Fibroblast of lung (primary cell): ENCODE measurements at places on chromosomes 4 and X. TPM values are rescaled to one million over a fixed set of nuclear protein-coding genes. Genes with fewer than 3 reads are reported as not detected.

The CLCN5 gene
- 3.6 and 4.9 TPM in 2 replicates for total RNA-seq

GRCh38 chr4:79756140-79756895, 316.7 kb downstream of the ANTXR2 start:
- H3K4me1 ChIP-seq: no peaks in the 10 kb centered on the region
- DNase-seq: no peak
- no peaks in the 10 kb centered on the region for H3K27me3 ChIP-seq
- H3K4me3 ChIP-seq: no peak overlapping the region
- H3K36me3 ChIP-seq: no peaks in the 10 kb centered on the region
- H3K27ac ChIP-seq: no peak overlapping the region

DNA sequence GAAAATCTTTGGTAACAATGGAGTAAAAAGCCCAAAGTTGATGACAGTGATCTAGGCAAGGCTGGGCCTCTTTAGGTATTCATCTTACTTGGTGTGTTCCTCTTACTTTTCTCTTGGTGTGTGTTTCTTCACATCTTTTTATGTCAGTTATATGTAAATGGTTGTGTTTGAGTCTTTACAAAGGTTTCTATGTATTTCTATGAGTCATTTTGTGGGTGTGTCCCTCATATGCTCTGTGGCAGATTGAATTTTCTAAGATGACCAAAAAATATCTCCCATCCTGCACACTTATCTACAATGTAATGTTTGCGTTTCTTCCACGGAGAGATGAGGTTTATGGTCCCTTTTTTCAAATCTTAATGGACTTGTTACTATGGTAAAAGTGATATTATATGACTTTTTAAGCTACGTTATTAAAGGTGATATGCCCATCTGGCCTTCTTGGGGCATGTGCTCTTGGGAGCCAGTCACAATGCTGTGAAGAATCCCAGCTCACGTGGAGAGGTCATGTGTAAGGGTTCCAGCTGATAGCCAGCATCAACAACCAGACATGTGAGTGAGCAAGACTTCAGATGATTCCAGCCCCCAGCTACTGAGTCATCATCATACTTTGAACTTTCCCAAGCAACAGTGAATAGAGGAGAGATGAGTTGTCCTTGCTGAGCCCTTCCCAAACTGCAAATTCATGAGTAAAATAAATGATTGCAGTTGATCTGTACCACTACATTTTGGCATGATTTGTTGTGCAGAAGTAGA, 126.9 kb downstream of the CBLL2 start:
- no peaks in the 10 kb centered on the region for H3K4me1 ChIP-seq
- no peaks in the 10 kb centered on the region for H3K27me3 ChIP-seq
- H3K36me3 ChIP-seq: no peaks in the 10 kb centered on the region
- no peak overlapping the region for H3K27ac ChIP-seq
- no peak overlapping the region for H3K4me3 ChIP-seq
- DNase-seq: peak; percentile 58

DNA sequence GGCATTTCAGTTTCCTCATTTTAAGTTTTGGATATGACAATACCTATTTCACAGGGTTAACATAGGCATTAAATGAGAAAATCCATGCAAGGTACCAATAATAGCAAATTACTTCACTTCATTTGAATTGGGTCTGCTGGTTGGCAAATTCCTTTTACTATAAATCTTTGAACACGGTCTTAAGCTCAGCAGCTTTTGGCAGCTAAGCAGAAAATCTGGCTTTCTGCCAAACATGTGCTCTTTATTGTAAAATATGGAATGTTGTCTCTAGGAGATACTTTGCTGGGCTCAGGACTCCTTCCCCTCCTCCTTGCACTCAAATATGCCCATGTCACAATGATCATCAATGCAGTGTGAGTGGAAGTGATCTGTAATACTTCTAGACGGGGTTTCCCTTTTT, 16.8 kb upstream of the DMP1 start:
- H3K4me1 ChIP-seq: no peaks in the 10 kb centered on the region
- H3K27ac ChIP-seq: no peak overlapping the region
- no peaks in the 10 kb centered on the region for H3K27me3 ChIP-seq

The GPR143 gene
- total RNA-seq: under 0.01 TPM in 1 of 2 replicates, not detected in the other

GRCh38 chr4:165199722-165200121, 7.6 kb upstream of the KLHL2 start:
- DNase-seq: peak; percentile 87
- H3K27ac ChIP-seq: no peak overlapping the region
- H3K36me3 ChIP-seq: no peaks in the 10 kb centered on the region
- no peaks in the 10 kb centered on the region for H3K4me1 ChIP-seq
- no peaks in the 10 kb centered on the region for H3K27me3 ChIP-seq

The BMX gene
- not detected in 2 replicates for total RNA-seq

The ASMT gene
- not detected in 2 replicates for total RNA-seq

DNA sequence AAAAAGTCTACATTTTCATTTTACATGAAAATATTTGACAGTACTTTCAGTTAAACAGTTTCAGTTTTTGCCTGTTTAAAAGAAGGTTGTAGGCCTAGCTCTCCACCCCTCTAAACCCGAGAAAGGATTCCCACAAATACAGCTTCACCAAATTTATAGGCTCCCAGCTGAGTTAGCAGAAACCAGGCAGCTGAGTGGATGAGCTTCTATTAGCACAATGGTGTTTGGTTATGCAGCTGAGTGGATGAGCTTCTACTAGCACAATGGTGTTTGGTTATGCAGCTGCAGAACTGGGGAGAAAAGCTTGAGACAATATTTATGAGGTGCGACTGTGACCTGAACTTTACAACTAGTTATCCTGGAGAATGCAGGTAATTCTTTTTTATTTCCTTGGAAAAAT, 36.6 kb upstream of the PAQR3 start:
- H3K36me3 ChIP-seq: no peaks in the 10 kb centered on the region
- DNase-seq: no peak
- no peak overlapping the region for H3K27ac ChIP-seq
- no peak overlapping the region for H3K4me3 ChIP-seq
- no peaks in the 10 kb centered on the region for H3K4me1 ChIP-seq
- no peaks in the 10 kb centered on the region for H3K27me3 ChIP-seq

DNA sequence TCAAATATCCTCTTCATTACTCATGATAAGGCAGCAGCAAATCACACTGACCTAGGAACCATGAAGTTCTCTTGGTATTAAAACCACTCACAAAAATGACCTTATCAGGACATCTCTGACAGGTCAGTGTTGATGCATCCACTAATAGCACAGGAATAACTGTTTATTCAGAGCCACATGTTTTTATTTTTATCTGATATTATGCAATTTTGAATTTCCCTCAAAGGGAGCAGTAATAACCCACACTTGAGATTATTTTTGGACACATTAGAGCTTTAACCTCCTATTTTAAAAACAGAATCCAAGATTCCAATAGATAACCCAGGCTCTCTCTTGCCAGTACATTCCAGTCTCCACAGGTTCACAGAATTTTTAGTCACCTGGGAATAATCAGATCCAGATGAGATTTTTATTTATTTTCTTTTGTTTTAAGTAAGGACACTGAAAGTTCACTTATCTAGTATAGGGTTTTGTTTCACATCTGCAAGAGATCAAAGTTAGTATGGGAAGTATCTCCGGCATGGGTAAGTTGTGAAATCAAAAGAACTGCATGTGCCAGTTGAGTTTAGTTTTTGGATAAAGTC, 36.3 kb upstream of the MYOZ2 start:
- H3K4me3 ChIP-seq: no peak overlapping the region
- DNase-seq: peak; percentile 61
- no peak overlapping the region for H3K27ac ChIP-seq
- H3K27me3 ChIP-seq: no peaks in the 10 kb centered on the region

The LAMP2 gene
- total RNA-seq: 172 and 182 TPM in 2 replicates

The FDCSP gene
- not detected in 2 replicates for total RNA-seq

The SLAIN2 gene
- 29.8 and 34.2 TPM in 2 replicates for total RNA-seq

DNA sequence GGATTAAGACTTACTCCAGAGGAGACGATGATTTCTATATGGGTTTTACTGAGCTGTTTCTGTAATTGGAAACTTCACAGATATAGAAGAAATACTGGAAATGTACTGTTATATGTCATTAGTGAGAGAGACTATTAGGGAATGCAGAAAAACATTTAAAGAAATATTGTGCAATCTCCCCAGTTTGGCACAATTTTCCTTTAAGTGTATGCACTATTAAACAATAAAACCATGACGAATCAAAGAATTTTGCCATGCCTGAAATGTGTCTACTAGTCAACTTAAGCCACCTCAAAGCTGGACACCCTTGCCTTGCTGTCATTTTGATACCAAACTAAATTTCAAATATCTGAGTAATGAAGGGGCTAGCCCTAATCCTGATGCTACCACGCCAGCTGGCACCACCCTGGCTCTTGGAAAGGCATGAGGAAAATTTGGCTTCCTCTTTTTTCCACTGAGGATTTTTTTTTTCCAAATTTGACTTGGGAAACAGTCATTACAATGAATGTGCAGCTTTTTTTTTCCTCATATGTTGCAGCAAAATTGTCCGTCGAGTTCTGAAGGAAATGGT, 36.1 kb downstream of the MTTP start:
- no peaks in the 10 kb centered on the region for H3K36me3 ChIP-seq
- no peaks in the 10 kb centered on the region for H3K27me3 ChIP-seq
- no peaks in the 10 kb centered on the region for H3K4me1 ChIP-seq
- no peak overlapping the region for H3K4me3 ChIP-seq
- peak; percentile 44 for DNase-seq
- H3K27ac ChIP-seq: no peak overlapping the region

GRCh38 chr4:10605746-10606482, 78.7 kb downstream of the CLNK start:
- peak; percentile 88 for DNase-seq
- peaks cover 8% of the 10 kb centered on the region for H3K4me1 ChIP-seq
- H3K27ac ChIP-seq: peak overlapping the region; percentile 49
- no peaks in the 10 kb centered on the region for H3K27me3 ChIP-seq
- no peak overlapping the region for H3K4me3 ChIP-seq

DNA sequence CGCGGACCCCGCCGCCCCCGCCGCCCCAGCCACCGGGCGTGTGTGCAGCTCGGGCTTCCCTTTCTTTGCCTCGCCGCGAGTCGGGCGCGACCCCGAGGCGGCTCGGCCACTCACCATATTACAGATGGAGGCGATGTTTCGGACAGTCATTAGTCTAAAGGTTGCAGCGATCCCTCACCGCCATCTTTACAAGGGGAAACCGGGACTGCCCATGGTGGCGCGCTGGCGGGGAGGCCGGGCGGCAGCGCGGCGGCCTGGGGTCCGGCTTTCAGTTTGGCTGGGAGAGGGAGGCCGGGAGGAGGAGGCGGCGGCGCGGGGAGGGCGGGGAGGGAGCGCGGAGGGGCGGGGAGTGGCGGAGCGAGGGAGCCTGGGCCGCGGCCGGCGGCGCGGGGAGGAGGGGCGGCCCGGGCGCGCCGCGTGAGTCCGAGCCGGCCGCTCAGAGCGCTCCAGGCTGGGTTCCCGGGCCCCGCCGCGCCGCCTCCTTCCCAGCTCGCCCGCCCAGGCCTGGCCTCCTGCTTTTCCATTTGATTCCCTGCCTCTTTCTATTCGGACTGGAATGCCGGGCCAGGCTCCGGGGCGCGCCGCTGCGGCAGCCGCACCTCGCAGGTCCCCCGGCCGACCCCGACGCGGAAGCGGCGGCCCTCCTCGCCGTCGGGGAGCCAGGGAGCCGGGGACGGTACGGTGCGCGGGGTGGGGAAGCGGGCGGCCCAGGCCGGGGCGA, at the start of gene USP46:
Gene USP46 (minus strand): TSS at position 301 of the 721 bp plus-strand sequence. CDS start 151 bp downstream, at position 150.
- DNase-seq: peak; percentile 74
- H3K27ac ChIP-seq: peak within 1 kb of the TSS; percentile 77
- H3K4me3 ChIP-seq: peak within 1 kb of the TSS; percentile 87
- no peaks in the 10 kb centered on the region for H3K36me3 ChIP-seq
- H3K4me1 ChIP-seq: peaks cover 2% of the 10 kb centered on the region
- no peaks in the 10 kb centered on the region for H3K27me3 ChIP-seq

- no peaks in the 10 kb centered on the region for H3K36me3 ChIP-seq
- no peak overlapping the region for H3K4me3 ChIP-seq
- peak overlapping the region; percentile 29 for H3K27ac ChIP-seq
- DNase-seq: peak; percentile 94
- no peaks in the 10 kb centered on the region for H3K4me1 ChIP-seq
- no peaks in the 10 kb centered on the region for H3K27me3 ChIP-seq
Observed at GRCh38 chr4:182207830-182208396, 35.3 kb upstream of the TENM3 start.

DNA sequence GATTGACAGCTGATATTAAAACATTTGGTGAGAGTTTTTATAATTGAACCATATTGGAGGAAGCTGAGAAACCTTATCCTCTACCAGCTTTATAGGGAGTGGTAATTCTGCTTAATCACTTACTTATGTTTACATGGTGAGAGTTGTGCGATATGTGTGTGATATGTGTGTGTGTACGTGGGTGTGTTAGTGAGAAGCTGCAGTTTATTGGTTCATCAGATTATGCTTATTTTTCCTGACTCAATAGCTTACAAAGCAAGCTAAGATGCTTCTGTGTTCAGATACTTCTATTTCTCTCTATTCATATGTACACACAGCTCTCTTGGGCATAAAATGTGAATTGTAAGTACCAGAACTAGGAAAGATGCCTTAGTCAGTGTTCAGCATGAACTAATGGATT, 343.7 kb downstream of the GRIA2 start:
- H3K4me1 ChIP-seq: no peaks in the 10 kb centered on the region
- DNase-seq: no peak
- H3K4me3 ChIP-seq: no peak overlapping the region
- H3K27me3 ChIP-seq: no peaks in the 10 kb centered on the region
- H3K27ac ChIP-seq: no peak overlapping the region

GRCh38 chr4:108690738-108691137, 40.3 kb downstream of the OSTC start:
- H3K27ac ChIP-seq: no peak overlapping the region
- DNase-seq: no peak
- H3K36me3 ChIP-seq: no peaks in the 10 kb centered on the region
- no peaks in the 10 kb centered on the region for H3K27me3 ChIP-seq
- no peak overlapping the region for H3K4me3 ChIP-seq

DNA sequence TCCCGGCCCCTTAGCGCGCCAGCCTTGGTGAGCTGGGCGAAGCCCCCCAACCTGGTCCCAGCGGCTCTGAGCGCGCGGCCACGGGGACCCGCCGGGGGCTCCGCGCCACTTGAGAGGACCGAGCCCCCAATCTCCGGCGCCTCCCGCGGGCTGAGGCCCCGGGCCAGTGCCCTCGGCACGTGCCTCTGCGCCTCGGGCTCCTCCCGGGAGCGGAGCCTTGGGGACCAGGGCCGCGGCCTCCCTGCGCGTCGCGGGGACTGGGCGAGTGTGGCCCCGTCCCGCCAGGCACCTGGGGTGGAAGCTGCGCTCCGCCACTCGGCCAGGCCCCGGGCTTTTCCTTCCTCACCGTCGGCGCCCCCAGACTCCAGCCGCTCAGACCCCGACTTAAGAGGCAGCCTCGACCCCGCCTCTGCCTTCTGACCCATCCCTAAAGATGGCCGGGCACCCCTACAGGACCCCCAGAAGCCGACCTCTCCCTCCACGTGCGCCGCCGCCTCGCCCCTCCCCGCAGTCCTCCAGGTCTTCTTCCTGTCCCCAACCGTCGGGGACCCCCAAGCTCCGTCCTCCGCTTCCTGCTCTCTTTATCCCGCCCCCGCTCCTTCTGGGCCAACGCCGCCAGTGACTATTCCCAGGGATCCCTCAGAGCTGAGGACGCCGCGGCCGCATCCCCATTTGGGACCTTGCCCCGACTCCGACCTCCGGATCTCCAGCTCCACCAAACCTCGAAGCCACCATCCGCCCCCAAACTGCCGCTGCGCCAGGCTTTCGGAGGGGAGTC, 752 bp downstream of the ERAS start:
- no peak for DNase-seq
- H3K27me3 ChIP-seq: peaks cover 7% of the 10 kb centered on the region
- H3K27ac ChIP-seq: no peak overlapping the region
- H3K36me3 ChIP-seq: no peaks in the 10 kb centered on the region

GRCh38 chr4:158710814-158711213, 12.4 kb downstream of the PPID start:
- H3K27ac ChIP-seq: no peak overlapping the region
- DNase-seq: peak; percentile 14
- H3K36me3 ChIP-seq: no peaks in the 10 kb centered on the region
- no peak overlapping the region for H3K4me3 ChIP-seq
- H3K27me3 ChIP-seq: no peaks in the 10 kb centered on the region
